Mucosa of gallbladder (tissue), 1 donor: ENCODE measurements at places on chromosomes 2 and 18. TPM values are rescaled to one million over a fixed set of nuclear protein-coding genes. Genes with fewer than 3 reads are reported as not detected.

NDC80 gene
- total RNA-seq: 1.4 TPM

GRCh38 chr2:4947911-4948310 is 744.3 kb upstream of the SOX11 start:
- DNase-seq: no peak

DNA sequence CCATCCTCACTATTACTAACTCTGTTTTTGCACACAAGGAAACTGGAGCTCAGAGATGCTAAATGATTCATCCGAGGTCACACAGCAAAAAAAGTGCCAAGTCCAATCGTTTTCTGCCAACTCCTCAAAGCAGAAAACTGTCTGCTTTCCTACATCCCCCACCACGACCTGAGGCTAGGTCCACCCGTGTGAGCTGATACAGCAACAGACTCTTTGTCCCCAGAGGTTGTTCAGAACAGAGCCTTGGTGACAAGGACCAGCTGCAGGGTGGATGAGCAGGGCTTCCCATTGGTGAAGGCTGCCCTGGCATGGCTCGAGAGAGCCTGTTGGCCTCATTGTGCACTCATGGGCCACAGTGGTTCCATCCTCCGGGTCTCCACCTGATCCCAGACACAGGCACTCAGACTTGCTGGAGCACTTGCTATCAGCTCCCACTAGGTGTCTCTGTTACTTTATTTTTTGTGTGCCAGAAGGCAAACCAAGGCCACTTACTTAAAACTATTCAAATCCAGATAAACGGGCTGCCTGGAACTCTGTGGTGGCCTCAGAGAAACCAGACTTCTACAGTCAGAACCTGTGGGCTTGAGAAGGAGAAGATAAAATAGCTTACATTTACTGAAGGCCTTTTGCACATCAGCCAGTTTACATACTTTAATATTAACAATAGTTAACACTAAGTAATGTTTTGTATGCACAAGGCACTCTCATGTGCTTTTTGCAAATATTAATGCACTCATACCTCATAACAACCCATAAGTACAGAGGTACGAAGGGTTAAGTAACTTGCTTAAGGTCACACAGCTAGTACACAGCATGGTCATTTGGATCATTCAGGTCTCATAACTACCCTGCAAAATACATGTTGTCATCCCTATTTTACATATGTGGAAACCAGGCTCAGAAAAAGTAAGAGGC is 62.9 kb upstream of the CTIF start:
- DNase-seq: peak; percentile 54

DNA sequence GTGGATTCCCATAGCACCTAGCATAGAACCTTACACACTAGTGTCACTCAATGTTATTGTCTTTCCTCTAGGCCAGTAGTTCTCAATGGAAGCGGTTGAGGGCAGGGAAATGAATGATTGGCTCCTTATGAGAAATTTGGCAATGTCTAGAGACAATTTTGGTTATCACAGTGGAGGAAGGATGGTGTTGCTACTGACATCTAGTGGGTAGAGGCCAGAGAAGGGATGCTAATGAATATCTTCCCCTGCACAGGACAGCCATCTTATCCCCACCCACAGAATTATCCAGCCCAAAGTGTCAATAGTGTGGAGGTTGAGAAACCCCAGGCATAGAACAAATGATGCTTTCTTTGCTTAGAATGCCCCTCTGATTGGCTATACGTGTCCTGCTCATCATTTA is 15.8 kb downstream of the C18orf63 start:
- DNase-seq: no peak

TMEM17 gene
- total RNA-seq: 3.3 TPM

DNA sequence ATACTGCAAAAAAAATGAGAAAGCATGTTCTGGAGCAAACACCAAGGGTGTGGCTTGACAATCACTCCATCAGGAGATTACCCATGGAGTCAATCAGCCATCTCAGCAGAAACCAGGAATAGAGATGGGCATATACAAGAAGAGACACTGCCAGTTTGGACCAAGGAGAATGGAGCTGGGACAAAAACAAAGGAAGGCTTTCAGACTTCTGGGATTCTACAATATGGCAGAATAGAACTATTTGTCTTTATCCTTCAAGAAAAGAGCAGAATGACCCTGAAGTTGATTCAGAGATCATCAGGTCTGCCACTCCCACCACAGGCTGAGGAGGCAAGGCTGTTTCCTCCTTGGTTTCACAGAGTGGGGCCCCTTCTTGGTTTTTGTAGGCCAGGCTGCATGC is 48.2 kb upstream of the KIF5C start:
- no peak for DNase-seq

CYP27A1 gene
- 20.4 TPM for total RNA-seq

DNA sequence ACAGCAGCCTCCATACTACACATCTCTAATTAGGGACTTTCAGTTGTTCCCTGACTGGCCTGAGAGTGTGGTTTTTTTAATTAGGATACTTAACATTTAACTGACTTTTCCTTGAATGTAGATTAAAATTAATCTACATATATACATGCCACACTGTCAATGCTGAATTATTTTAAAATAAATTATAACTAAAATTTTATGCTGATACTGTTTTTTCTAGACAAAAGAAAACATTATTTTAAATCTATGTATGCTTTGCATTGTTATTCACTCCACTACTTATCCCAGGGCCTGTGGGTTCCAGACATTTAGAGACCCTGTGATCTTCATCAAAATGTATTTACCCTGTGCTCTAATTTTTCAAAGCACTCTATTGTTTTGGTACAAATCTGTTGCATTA is 496.0 kb upstream of the MAP2 start:
- no peak for DNase-seq

- no peak for DNase-seq
Observed at GRCh38 chr18:57841568-57841967, 38.5 kb upstream of the ATP8B1 start.

DNA sequence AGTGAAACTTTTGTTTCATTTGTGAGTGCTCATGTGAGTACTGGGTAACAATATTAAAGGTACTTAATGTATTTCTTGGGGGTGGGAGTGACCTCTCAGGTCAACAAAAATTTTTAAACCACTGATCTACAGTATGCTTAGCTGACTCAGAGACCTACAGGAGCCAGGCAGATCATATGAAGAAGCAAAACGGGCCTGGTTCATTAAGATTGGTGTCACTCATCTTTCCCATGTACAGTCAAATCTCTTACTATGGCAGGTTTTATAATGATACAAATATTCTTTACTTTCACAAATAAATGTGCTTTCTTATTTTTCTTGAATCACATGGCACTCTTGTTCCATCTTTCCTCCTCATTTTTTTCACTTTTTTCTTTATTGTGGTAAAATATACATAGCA is 7.7 kb upstream of the TMSB10 start:
- DNase-seq: no peak

GRCh38 chr2:102033031-102033749 is 41.4 kb downstream of the IL1R2 start:
- peak; percentile 71 for DNase-seq

GRCh38 chr2:122851972-122852531 is 1096.6 kb downstream of the TSN start:
- no peak for DNase-seq

DNA sequence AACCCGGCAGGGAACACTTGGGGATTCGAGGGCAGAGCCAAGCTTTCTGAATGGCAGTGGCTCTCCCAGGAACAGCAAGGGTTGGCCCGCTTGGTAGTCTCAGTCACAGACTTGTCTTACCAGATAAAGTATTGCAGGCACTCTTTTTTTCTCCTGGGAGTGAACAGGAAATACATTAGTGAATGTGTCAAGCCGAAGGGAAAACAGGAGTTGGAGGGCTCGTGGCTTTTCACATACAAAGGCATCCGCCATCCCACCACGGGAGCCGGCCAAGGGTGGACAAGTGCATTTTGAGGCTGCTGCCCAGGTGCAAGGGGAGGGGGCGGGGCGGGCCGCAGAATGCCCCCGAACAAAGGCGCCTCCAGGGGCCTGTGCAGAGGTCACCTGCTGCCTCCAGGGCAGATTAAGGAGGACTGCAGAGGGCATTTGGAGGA is 163.3 kb upstream of the SIX3 start:
- DNase-seq: no peak

DNA sequence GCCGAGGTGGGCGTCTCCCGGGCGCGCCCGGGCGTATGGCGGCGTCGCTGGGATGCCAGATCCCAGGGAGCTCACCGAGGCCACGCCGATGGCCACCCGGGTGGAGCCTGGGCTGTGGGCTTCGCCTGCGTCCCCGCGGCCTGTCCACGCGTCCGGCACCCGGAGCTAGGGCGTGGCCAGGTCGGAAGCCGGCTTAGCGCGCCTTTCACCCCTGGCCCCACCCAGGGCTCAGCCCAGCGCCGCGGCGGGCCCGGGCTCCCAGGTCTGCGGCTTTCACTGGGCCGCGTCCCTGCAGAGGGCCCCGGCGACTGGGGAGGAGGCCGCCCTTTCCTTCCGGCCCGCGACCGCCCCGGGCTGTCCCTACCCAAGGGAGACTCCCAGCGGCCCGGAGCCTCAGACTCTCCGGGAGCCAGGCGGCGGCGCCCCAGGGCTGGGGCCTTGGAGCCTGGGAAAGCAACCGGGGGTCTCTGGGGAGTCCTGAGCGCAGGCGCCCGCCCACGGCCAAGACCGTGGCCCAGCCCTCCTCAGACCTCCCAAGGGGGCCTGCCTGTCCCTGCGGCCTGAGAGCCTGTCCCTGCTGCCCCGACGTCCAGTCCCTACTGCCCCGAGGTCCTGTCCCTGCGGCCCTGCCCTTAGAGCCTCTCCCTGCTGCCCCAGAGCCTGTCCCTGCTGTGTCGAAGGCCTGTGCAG is 36.3 kb upstream of the ITM2C start:
- no peak for DNase-seq

ITGB6 gene
- 48.8 TPM for total RNA-seq

DNA sequence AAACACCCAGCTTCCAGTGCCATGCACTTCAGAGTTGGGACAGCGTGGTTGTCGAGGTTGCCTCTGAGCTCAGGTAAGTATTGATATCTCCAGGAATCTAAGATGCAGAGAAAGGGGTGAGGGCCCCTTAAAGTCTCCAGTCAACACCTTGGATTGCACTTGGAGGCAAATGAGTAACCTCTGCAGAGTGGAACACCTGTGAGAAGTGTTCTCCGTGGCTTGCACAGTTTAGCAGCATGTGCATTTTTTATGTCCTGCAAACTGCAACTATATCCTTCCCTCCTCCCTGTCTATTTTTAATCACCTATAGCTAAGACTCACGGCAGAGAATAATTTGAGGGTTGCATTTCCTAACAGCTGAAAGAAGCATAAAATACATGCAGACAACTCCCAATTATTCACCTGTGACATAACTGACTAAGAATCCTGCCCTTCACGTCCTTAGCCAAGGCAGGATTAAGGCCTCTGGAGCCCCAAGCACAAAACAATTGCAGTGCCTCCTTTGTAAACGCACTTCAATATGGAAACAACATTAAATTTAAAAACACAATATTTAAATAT is 1.6 kb upstream of the ZNF385B start:
- no peak for DNase-seq

SPATA3 gene
- total RNA-seq: not detected

UGT1A5 gene
- total RNA-seq: 2.0 TPM

TUBA3E gene
- not detected for total RNA-seq

CCDC88A gene
- total RNA-seq: 21.9 TPM

QPCT gene
- total RNA-seq: 7.9 TPM

- DNase-seq: no peak
Observed at GRCh38 chr2:223104336-223105132, 52.5 kb downstream of the KCNE4 start.

DNA sequence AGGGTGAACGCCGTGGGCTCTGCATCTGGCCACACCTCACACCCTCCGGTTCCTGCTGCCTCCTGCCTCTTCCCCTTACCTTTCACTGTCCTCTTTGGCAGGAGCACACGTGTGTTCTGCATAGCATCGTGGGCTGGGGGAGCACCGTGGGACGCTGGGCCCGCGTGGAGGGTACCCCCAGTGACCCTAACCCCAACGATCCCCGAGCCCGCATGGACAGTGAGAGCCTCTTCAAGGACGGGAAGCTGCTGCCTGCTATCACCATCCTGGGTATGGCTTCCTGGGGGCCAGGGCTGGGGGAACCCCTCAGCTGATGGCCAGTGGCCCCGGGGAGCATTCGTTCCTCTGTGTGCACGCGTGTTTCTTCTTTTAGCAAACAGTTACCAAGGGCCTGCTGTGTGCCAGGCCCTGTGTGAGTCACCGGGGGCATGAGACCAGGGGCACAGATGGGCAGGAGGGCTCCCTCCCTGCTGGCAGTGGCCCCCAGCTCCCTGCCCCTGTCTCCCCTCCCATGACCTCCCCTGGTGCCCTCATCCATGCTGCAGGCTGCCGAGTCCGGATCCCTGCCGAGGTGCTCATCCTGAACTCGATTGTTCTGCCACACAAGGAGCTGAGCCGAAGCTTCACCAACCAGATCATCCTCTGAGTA is 7.6 kb downstream of the GMPPA start:
- DNase-seq: no peak

ARHGAP15 gene
- 10.0 TPM for total RNA-seq

KIF5C gene
- 3.5 TPM for total RNA-seq
